ENCODE measurements at places on chromosomes 16 and 17.

DNA sequence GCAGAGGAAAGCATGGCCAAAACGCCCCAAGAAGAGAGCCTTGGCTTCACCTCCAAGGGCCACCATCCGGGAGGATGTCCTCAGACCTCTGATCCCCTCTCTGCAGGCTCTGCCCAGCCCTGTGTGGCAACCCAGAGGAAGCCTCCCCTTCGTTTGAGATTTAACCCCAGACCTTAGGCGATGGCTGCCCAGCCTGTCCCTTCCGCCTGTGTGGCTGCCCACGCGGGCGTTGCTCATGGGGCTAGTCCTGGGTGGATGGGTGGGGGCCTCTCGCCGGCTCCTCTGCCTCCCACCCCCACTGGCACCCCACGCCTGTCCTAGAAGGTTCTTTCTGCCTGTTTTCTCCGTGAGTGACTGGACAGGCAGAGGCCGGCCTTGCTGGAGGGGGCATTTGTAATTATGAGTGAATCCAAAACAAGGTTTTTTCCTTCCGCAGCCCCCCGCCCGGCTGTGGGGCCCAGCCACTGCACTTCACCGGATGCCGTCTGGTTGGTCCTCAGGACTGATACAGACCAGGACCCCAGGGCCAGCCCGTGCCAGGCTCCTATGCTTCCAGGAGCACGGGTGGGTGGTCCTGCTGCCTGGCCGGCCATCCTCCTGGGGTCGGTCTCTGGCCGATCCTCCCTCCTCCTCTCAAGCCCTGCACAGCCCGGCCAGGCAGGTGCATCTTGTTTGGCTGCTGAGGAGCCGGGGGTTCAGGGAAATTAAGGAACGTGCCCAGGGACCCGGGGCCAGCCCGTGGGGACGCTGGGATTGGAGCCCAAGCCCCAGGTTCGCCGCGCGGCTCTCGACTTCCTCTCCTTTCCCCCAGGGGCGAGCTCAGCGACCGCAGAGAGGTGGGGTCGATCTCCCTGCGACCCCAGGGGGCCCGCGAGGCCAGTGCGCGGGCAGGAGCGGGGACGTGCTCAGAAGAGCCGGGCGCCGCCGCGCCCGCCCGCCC lies at the start of gene TMEM235:
Gene TMEM235, plus strand, starts transcription at position 636 of the 940 bp plus-strand sequence. CDS start 393 bp downstream, outside the sequence.
- DNase-seq = no peak

- DNase-seq = no peak
Measured at GRCh38 chr16:19625039-19625438, 69.5 kb downstream of the VPS35L start.

DNA sequence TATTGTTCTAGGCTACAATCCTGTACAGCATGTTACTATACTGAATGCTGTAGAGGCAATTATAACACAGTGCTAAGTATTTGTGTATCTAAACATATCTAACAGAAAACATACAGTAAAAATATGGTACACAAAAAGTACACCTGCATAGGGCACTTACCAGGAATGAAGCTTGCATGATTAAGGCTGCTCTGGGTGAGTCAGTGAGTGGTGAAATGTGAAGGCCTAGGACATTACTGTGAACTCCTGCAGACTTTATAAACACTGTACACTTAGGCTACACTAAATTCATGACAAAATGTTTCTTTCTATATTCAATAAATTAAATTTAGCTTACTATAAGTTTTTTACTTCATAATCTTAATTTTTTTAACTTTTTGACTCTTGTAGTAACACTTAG lies 37.1 kb downstream of the AMFR start:
- DNase-seq = no peak

DNA sequence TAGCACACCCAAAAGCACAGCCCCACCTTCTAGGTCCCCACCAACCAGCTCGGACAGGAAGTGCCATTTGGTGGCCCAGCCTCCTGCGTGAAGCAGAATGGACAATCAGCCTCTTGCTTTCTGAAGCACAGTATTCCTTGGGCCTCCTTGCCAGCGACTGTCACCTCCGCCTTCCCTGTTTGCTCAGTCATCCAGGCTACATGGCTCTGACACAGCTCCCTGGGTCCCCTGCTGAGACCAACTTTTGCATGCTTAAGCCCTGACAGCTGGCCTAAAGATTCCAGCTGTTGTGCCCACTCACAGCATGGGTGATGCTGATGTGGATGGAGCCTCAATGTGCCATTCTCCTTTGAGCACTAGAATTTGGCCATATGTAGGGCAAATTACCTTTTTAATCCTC lies 4.5 kb upstream of the CACNG5 start:
- no peak for DNase-seq
